ENCODE measurements at places on chromosomes 4 and X. TPM values are rescaled to one million over a fixed set of nuclear protein-coding genes. Genes with fewer than 3 reads are reported as not detected.

DNA sequence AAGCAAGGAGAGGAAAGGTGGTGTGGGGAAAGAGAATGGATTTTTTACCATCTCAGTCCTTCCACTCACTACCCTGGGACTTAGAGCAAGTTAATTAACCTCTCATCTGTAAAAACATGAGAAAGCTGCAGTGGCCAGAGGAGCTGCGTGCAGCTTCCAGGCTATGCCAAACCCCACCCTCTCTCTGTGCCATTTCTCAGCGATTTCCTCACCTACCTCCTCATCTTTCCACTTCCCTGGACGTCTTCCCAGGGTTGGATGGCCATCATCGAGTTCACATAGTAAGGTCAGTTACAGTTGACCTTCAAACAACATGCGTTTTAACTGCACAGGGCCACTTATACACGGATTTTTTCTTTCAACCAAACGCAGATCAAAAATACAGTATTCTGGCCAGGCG is 64.3 kb downstream of the SMIM20 start:
- no peak for DNase-seq

DNA sequence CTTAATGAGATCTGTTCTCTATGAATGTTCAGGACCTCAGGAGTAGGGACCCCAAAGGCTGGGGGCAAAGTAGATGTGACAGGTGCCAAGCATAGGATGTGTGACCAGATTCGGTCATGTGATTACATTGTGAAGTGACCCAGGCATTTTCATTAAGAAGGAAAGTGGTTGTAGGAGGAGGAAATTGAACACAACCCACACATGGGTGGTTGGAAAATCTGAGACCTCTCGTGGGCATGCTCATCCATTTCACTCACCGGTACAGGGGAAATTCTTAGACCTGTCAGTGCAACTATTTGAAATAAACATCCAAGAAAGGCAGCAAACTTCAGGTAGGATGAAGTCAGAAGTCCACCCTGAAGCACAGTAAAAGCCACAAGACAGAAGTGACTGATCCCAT is 43.5 kb upstream of the CD99 start:
- DNase-seq, result no peak

- no peak for DNase-seq
Measured at GRCh38 chr4:83178029-83178428, 63.5 kb upstream of the PLAC8 start.

GRCh38 chrX:103999234-103999633 is 14.3 kb downstream of the H2BW1 start:
- no peak for DNase-seq

GRCh38 chr4:4332529-4332928 is 42.5 kb downstream of the ZBTB49 start:
- DNase-seq, result no peak

- no peak for DNase-seq
Measured at GRCh38 chr4:39539089-39539611, 11.9 kb upstream of the UGDH start.

DNA sequence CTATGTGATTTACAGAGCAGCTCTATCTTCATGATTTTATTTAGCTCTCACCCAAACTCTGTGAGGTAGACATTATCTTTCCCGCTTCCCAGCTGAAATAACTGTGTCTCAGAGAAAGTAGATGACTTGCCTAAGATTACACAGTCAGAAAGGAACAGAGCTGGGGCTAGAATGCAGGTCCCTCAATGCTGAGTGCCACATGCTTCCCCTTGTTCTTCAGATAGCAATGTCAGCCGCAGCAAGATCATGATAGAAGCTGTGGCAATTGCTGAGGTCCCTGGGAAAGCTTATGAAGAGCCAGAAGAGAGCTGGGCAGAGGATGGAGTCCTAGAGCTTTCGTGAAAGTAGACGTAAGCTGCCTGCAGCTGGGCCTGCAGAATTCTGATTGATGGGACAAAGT is 11.1 kb upstream of the GABRE start:
- no peak for DNase-seq

DNA sequence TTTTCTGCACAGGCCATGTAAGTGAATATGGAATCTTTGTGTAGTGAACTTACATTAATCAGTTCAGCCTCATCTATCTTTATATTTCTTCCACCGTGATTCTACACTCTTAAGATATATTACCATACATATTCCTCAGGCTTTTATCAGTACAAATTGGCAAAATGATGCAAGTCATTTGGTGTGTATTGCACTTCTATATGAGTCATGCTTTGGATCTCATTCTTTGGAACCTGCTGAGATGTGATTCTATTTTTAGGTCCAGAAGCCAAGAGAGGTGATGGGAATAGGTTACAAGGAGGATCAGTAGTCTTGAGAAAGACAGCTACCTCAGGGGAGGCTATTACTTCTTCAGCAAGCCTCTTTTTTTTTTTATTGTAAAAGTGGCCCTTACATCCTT is 204.4 kb downstream of the ZNF330 start:
- DNase-seq, result no peak

- DNase-seq, result no peak
Measured at GRCh38 chr4:123853651-123854050, 457.1 kb downstream of the SPRY1 start.

DNA sequence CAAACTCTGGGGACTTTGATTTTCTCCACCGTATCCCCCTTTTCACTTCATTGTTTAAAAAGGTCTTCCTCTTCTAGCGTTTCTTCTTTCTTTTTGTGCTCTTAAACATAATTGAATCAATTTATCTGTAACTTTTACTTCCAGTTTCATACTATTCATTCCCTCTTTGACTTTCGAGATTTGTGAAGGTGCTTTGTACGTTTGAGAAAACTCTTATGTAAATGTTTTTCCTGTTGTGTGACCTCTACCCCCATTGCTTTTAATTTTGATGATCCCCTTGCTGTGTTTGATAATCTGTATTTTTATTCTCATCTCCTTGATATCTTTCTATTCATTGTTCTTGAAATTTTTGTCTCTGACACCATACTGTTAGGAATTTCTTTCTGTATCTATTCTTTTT is 4.8 kb downstream of the USP38 start:
- DNase-seq, result no peak

DNA sequence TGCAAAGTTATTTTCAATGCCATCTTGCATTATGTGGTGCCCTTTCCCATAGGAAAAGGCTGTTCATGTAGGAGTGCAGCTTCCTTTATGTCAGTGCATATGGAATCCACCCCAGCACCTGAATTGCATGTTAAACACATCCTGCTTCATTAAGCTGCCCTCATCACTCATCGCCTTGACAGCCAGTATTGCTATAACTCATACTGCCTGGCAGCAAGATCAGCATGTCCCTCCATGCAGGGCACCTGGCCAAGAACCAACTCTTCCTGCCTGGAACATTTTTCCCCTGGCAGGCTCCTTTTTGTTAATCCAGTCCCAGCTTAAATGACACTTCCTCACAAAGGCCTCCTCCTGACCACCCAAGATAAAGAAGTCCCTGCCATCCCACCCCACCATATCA is 23.5 kb upstream of the CA5B start:
- no peak for DNase-seq

DNA sequence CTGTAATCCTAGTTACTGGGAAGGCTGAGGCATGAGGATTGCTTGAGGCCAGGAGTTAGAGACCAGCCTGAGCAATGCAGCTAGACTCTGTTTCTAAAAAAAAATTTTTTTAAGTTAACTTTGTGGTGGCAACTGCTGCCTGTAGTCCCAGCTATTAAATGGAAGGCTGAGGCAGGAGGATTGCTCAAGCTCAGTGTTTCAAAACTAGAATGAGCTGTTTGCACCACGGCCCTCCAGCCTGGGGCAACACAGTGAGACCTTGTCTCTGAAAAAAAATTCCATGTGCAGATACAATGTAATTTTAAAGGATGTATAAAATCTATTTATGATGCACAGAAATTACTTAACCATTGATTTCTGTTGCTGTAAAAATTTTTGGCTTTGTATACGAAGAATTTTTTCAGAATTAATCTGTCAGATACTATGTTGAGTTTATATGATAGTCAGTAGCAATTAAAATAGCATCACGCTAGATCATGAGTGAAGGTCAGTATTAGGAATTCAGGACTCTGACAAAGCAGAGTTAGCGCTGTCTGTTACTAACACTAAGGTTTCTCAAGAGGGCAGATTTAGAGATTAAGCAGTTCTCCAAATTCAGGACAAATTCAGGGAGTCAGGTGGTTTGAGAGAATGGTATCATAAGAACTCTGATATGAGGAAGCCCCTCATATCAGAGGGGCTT is 8.3 kb upstream of the AGA start:
- no peak for DNase-seq

DNA sequence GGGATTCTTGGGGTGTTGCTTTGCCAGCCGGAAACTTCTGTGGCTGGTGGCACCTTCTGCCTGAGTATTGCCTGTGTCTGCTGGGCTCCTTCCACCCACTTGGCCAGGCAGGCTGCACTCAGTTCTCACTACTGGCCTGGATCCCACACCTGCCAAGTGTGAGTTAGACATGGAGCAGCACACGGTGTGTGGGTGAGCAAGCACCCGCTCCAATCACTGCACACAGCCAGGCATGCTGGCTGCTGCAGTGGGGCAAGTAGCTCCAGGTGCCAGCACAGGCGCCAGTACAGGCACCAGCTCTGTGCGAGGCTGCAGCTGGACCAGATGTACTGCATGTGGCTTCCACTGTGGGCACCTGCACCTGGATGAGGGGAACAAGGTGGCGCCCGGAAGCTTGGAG is 23.9 kb downstream of the DCUN1D4 start:
- no peak for DNase-seq

GRCh38 chr4:145882604-145883003 is 56.0 kb downstream of the ZNF827 start:
- DNase-seq, result no peak

- no peak for DNase-seq
Measured at GRCh38 chr4:86879641-86880040, 12.6 kb downstream of the C4orf36 start.

GRCh38 chrX:148500423-148501385 is at the start of gene AFF2:
Gene AFF2, plus strand, starts transcription at chrX:148500617. Its CDS starts 481 bp downstream, at chrX:148501098.
- peak; percentile 56 for DNase-seq

DNA sequence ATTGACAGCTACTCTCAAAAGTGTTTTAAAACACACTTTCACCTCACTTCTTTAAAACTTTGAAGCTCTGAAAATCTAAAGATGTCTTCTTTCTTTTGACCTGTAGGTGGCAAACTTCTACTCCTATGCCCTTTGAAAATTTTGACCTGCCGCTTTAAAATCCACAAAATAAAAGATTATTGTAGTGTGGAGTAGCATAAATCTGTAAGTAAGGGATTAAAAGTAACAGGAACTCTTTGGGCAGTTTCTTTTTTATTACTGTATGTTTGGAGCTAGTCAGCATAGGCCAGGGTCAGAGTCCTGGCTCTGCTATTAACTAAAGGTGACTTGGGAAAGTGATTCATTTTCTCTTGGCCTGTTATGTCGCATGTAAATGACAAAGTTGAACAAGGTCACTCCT is 25.5 kb downstream of the BBS12 start:
- no peak for DNase-seq

DNA sequence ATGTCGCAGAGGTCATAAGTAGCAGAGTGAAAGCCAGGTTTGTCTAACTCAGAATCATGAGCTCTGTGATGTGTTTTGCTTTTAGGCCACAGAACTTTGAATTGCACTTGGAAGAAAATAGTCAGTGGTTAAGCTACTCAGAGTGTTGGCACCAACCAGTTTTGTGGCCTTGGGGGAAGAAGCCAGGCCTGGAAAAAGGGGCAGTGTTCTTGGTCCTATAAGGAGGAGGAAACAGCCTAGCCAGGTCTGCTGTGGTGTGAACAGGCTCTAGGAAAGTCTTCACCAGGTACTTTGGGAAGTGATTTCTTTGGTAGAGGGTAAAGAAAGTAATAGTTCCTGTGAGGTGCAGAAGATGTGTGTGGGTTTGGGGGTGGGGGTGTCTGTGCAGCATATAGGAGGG is 49.2 kb downstream of the FHIP1A start:
- no peak for DNase-seq

- DNase-seq, result no peak
Measured at GRCh38 chr4:159977907-159978617, 875.2 kb downstream of the RAPGEF2 start.

OFD1 gene
- 13.7 TPM for total RNA-seq

TBX22 gene
- not detected for total RNA-seq

SRPX2 gene
- total RNA-seq, result not detected

MGARP gene
- not detected for total RNA-seq

ITM2A gene
- total RNA-seq, result 75.7 TPM

LONRF3 gene
- total RNA-seq, result 1.3 TPM
